ENCODE measurements at places on chromosomes 5 and 9.

DNA sequence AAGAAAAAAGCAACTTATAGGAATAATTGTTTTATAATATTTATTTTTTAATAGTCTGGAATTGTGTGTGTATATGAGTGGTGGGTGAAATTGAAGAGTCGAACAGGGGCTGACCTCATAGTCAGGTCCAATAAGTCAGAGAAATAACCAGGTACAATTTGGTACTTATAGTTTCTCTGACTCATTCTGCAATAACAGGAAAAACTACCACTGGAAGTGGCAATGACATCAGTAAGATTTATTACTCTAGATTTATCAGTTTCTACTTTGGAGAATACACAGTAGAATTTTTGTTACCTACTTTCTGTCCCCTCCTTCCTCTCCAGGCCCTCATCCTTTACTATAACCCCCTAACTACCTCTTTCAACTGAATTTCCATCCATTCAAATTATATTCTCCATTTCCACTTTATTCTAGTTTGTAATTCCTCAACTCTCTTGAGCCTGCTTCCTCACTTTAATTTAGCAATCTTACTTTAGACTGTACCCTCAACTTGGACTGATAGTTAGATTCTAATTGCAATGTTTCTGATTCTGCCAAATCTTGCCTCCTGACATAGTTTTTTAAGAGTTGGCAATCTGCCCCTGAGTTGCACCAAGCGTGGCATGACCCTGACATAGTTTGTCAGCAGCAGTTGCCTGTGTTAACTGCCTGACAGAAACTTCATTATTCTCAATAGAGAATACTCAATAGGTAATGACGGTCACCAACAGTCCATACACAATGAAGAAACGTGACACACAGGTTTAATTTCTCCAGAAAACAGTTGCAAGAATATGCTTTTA, 475.3 kb upstream of the RIOK2 start:
- no peak for DNase-seq

GRCh38 chr9:37104183-37104889, 16.0 kb upstream of the ZCCHC7 start:
- DNase-seq = peak; percentile 81

- no peak for DNase-seq
These were observed 14.3 kb downstream of the VCAN start for GRCh38 chr5:83485842-83486241.

- peak; percentile 69 for DNase-seq
These were observed 7.2 kb upstream of the KLHL3 start for GRCh38 chr5:137743031-137743640.

GRCh38 chr5:160545832-160546231, 124.2 kb downstream of the PTTG1 start:
- DNase-seq = no peak

- peak; percentile 43 for DNase-seq
These were observed 72.5 kb upstream of the SLC1A1 start for GRCh38 chr9:4417578-4418325.

GRCh38 chr9:113566016-113566711, 102.6 kb downstream of the RGS3 start:
- DNase-seq = no peak

GRCh38 chr9:113516840-113517577, 53.5 kb downstream of the RGS3 start:
- peak; percentile 38 for DNase-seq

GRCh38 chr5:1124205-1125029, 12.6 kb upstream of the SLC12A7 start:
- no peak for DNase-seq

DNA sequence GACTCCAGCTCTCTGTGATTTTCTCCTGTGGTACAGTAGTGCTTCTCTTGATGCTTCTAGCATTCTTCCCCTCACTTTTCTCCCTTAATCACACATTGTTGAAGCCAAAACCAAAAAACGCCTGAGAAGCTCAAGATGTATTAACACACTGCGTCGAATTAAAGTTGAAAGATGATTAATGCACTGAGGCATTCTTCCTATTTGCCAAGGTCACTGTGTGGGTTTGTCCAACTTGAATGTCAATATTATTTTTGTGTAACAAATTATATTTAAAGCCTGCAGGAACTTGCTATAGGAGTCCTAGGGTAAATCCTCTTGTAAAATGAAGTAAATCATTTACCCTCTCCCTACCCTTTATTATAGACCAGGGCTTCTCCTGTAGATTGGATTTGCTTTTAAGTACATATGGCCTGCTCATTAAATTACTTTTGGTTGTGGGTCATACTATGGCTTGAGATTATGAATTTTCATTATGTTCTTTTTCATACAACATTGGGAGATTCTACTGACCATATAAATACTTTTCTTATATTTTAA, 68.1 kb downstream of the GDA start:
- DNase-seq = no peak

DNA sequence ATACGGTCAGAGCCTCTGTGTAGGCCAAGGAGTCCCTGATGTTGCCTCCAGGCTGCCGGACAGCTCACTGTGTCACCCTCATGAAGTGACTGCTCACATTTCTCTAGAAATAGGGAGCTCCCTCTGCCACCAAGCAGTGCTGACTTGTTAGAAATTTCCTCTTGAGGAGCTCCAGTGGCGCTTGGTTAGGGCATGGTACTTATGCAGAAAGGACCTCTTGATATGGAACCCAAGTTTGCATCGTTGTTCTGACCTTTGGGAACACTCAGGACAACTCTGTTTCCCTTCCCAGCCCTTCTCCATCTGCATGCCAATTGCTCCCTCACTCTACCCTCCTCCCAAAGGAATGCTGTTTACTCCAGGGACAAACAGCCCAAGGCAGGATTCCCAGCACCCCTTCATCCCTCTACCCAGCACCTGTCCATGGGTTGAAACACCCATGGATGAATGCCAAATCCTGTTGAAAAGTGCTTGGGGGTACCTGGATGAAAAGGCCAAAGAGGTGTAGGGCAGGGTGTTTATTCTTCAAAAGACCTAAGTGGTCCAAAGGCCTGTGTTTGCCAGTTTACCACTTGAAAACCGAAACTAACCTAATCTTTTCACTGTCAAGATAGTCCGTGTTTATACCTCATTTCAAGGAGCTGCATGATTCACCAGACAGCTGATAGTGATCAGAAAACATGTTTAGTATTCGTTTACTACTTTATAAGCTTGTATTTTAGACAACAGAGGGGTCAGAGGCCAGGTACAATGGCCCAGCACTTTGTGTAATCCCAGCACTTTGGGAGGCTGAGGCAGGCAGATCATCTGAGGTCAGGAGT, 51.1 kb downstream of the KLF4 start:
- no peak for DNase-seq

DNA sequence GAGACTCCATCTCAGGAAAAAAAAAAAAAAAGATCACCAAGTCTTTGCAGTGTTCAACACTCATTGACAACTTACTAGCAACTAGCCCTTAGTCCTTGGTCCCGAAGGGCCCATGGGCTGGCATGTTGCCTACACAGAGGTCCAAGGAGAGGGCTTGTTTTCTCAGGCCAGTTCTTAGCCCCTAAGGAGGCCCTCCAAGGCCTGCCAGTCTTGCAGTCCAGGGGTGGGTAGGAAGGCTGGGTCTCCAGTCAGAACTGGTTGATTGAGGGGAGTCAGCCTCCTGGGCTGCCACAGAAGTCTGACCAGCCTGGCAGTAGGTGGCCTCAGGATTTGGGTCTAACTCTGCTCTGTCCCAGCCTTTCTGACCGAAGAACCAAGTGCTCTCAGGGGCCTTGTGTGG, 32.7 kb downstream of the IER5L start:
- DNase-seq = no peak

DNA sequence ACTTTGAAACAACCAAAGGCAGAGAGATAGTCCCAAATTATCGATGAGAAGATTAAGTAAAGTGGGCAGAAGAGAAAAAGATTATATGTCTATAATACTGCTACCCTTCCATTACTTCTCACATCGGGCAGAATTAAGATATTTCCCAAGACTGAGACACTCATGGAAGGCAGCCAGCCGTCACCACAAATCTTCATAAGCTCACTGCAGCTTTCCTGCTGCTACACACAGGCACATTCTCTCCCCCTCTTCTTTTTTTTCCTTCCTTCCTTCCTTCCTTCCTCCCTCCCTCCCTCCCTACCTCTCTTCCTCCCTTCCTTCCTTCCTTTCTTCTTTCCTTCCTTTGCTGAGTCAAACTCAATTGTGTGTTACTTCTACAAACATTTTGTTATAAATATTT, 58.7 kb upstream of the SPATA31C2 start:
- DNase-seq = peak; percentile 89

GRCh38 chr5:119655061-119655460, 25.7 kb downstream of the FAM170A start:
- no peak for DNase-seq

- no peak for DNase-seq
These were observed 18.6 kb upstream of the SPATA31D1 start for GRCh38 chr9:81969971-81970370.

GRCh38 chr9:113541019-113541900, 77.7 kb downstream of the RGS3 start:
- peak; percentile 58 for DNase-seq

GRCh38 chr5:133919148-133920136, 49.0 kb downstream of the C5orf15 start:
- no peak for DNase-seq

DNA sequence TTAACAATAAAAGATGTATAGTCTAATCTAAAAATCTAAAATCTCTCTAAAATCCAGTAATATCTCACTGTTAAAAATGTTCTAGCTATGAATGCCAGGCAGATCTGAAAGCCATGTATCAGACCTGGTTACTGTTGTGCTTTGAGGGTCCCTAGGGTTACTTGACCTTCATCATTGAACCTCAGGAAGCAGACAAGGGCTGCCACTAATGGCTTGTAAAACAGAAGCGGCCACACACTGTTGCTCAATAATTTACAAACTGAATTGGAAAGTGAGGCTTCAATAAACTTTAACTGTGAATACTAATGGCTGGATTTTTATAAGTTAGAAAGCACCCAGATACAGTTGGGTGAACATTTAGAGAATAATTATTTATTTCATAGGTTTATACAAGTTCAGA, 198.0 kb upstream of the RPS23 start:
- DNase-seq = no peak

- peak; percentile 13 for DNase-seq
These were observed 90.9 kb upstream of the BOD1 start for GRCh38 chr5:173707392-173707791.

GRCh38 chr5:170773024-170773985, 10.2 kb upstream of the GABRP start:
- no peak for DNase-seq

DNA sequence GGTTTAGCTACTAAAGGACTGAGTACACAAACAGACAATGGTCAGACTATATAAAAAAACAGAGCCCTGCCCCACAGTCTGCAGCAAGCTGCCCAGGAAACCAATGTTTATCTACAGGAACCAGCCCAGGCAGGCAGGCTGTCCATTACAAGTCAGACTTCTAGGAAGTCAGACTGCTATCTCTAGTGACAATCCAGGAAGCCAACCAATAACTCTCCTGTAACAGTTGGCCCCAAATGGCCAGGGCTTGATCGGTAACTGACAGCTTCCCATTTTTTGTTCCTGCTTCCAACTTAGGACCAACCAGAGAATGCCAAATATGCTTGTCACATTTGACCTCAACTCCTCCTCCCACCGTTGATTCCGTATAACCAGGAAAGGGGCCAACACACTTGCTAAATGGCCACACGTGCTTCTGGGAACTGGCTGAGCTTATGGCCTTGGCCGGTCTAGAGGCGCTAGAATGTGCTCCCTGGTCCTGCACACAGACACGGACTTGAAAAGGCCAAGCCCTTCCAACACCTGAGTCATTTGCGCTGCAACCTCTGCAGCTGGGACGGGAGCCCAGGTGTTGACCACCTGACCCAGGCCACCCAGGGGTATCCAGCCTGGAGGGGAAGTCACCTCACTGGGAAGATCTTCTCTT, 79.6 kb upstream of the CDK20 start:
- DNase-seq = no peak

DNA sequence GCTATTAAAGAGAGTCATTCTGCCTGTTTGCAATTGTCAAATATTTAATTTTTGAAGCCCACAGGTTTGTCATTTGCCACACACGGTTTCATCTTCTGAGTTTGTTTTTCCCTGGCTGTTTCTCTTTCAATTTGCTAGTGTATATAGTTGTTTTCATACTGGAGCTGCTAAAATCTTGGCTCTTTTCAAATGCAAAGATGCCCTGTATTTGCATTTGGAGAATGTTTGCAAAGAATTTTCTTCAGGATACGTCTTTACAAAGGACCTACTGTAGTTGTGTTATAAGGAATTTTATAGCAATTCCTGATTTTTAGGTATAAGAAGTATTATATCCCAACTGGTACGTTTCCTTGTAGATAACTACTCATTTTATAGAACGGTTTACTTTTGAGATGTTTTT, 48.0 kb downstream of the IZUMO3 start:
- DNase-seq = no peak

- DNase-seq = peak; percentile 63
These were observed 195.4 kb downstream of the MPDZ start for GRCh38 chr9:13083963-13084528.

DNA sequence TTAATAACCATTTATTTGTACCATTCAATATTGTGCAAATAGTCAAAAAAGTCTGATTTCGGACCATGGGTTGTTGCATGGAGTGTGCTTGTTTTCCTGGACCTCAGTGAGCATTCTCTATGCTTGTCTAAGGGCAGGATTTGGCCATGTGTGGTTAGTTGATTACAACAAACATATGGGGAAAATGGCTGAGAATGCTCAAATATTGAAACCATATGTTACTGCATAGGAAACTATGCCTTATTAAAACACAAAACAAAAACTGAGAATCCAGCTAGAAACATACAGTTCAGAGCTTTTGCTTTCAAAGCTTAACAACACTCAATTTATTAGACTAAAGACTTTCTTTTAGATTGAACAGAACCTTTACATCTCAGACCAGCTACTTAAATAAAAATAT, 928.3 kb downstream of the NR2F1-AS1 start:
- DNase-seq = peak; percentile 78

DNA sequence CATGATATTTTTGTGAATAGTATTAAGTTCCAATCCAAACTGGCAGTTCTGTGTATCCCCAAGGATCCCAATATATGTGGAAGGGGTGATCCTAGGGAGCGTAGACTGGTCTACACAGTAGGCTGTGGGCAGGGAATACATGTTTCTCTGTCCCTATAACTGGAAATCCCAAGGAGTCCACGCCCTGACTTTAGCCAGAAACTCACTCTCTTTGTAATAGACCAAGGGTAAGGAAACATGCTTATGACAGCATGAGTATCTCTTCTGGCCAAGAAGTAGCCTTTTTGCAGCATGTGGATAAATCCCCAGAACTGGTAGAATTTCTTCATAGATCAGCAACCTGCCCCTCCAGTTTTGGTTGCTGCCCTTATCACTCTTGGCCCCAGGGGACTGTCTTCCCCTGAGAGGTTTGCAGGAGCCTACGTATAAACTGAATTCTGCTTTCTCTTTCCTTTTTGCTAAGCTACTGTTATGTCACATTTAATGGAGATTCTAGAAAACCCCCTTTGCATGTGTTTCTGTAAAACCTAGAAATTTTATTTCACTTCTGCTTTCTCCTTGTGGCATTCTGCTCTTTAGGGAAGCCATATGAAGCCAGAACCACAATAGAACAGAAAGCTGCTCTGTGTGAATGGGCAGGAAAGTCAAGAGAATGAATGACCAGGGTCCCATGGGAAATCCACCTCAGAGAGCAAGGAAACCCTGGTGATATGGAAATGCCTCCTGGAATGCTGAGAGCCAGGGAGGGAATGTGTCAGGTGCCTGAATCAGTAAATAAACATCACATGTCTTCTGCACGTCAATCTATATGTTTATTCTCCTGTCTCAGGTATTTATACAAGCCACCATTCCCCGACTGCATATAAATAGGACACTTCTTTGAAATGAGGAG, 3.5 kb downstream of the IFNA2 start:
- DNase-seq = no peak

GRCh38 chr5:4703931-4704458, 436.1 kb upstream of the ADAMTS16 start:
- no peak for DNase-seq
